Gastroesophageal sphincter (tissue), 4 donors: ENCODE measurements at places on chromosomes 4 and X. TPM values are rescaled to one million over a fixed set of nuclear protein-coding genes. Genes with fewer than 3 reads are reported as not detected.

POU4F2 gene
- total RNA-seq = not detected

DNA sequence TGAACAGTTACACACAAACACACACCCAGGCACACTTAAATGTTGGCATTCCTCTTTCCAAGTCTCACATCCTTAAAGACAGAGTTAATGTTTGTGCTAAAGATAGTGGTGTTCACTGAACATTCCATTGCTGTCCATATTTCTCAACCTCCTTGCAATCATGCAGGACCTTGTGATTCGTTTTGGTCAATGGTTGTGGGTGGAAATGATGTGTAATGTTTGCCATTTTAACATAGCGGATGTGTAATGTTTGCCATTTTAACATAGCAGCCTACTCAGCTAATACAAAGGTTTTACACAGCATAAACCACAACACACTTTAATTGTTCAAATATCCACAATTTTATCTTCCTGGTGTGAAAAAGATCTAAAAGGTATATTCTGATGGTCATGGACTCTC lies 93.9 kb downstream of the CEP44 start:
- no peak for ATAC-seq

PPP4R3C gene
- total RNA-seq = not detected

- no peak for ATAC-seq
Measured at GRCh38 chr4:16227462-16227868, 1.2 kb upstream of the TAPT1 start.

STS gene
- total RNA-seq = 5.4 TPM

SSX4 gene
- total RNA-seq = not detected

- ATAC-seq = no peak
Measured at GRCh38 chrX:15718283-15718970, 19.6 kb upstream of the CA5B start.
